ENCODE measurements at places on chromosomes 6 and 20. TPM values are rescaled to one million over a fixed set of nuclear protein-coding genes. Genes with fewer than 3 reads are reported as not detected.

The TRAPPC3L gene
- total RNA-seq = not detected

The DEFB119 gene
- not detected for total RNA-seq

The SUMO4 gene
- total RNA-seq = 0.42 TPM

The COL19A1 gene
- total RNA-seq = 0.13 TPM

The TTBK1 gene
- total RNA-seq = not detected
